Suppressor macrophage treated with lipopolysaccharide for 4 hours (primary cell): ENCODE measurements at places on chromosomes 6 and 20.

DNA sequence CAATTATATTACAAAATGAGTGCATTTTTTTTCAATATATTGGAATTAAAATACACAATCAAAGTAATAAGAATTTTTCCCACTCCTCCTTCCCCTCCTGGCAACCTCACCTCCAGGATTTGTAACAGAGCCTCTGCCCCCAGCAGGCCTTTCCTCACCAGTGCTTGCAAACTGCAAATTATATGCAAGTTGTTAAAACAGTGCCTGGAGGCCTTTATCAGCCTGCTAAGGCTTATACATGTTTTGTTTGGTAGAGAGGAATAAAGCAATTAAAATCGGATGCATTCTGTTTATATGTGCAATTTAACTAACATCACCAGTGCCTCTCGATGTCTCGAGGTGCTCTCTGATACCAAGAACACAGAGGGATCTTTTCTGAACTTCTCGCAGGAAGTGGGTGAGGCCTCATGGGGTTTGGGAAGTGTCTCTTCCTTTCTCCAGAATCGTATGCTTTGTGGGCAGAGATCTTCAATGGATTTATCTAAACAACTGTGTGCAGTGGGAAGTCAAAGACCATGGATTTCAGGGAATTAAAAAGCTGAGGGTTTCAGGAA, 186.8 kb downstream of the CDH26 start:
- no peak for DNase-seq

DNA sequence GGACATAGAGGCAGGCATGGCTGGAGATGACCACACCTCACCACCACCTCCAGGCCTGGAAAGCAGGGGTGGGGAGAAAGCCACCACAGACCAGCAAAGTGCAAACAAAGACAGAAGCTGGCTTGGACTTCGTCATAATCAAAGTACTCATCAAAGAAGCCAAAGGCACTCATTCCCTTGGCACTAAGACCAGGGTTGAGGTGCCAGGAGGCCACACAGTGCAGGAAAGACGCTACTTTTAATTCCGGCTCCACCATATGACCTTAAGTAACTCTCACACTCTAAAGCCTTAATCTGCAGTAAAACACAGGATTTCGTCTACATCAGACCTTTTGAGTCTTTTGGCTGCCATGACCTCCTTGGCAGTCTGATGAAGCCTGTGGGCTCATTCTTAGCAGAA, 123.1 kb downstream of the HIVEP2 start:
- DNase-seq = no peak

DNA sequence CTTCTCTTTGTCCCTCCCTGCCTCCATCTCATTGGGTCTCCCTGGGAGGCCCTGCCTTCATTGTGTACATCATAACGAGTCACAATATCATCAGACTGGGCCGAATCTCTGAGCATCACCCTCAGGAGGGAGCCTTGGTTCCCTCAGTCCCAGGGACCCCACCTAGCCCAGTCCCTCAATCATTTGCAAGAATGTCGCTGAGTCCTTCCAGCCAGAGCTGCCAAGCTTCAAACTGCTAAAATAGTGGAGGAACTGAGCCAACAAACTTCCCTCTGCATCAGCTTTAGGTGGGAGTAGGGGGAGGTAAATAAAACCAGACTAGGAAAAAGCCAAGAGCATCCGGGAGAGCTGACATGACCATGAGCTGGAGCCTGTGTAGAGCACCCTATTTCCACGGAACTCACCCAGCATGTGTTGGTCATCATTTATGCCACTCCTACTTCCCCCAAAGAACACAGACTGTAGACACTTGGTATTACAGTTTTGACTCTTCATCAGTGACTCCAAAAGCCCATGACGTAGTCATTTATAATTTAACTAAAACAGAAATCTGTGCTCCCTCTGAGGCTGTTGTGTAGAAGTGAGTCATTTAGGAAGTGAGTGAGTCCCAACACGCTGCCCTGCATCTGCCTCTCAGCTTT, 28.8 kb upstream of the IL17A start:
- peak; percentile 6 for DNase-seq

DNA sequence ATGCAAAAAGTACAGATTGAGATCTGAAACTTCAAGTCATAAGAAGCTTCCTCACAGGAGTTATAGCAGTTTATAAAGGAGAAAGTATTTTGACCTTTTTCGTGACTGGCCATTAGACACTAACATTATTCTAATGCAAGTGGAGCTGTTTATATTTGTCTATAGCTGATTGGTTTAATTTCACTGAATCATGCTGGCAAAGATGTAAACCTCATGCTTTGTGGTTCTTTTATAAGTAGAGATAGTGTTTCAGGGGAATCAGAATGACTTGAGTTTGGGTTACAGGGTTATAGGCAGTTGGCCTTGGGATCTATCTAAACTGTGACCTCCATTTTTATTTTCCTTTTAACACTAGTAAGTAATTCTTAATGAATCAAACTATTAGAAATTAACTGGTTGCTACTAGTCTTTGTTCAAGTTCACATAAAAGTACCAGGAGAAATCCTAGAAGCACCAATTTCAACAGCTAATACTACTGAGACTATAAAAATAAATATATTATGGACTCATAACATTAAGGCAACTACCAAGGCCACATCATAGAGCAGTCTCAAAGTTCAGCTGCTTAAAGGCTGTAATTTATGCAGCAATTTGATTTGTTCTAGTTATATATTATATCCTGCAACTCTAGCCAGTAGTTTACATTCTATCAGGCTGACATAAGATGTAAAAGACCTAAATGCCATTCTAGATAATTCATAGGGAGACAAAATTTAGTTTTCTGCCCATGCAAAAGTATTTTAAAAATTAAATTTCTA, 94.0 kb downstream of the RNGTT start:
- no peak for DNase-seq

GRCh38 chr20:14865169-14865568, 527.8 kb upstream of the FLRT3 start:
- DNase-seq = no peak

- DNase-seq = no peak
Observed at GRCh38 chr6:100435299-100435698, 29.4 kb downstream of the SIM1 start.

- DNase-seq = no peak
Observed at GRCh38 chr6:85679445-85680123, 36.9 kb upstream of the SYNCRIP start.

- DNase-seq = no peak
Observed at GRCh38 chr6:128914051-128914450, 31.1 kb downstream of the LAMA2 start.

- peak; percentile 27 for DNase-seq
Observed at GRCh38 chr20:5918856-5919625, 31.3 kb downstream of the TRMT6 start.

- no peak for DNase-seq
Observed at GRCh38 chr6:108752733-108753590, 95.3 kb upstream of the ARMC2 start.

DNA sequence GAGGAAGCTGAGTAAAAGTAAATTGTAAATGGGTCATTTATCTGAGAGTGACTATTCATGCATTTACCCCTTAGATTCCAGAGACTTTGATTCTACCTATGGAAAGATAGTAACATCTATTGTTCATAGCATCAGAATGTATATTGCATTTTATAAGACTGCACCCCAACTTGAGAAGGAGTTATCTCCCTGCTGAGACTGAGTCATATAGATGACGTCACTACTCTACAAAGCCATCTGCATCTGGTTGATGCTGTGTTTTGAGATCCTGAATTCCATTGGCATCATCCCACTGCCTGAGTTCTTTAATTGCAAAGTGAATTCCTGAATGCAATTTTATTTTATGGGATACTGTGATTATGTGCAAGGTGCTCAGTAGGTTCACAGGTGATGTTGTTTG, 444.0 kb upstream of the SLC35B3 start:
- peak; percentile 4 for DNase-seq

GRCh38 chr20:47466213-47466612, 35.5 kb upstream of the NCOA3 start:
- no peak for DNase-seq

- no peak for DNase-seq
Observed at GRCh38 chr6:28209753-28210535, 15.1 kb upstream of the ZSCAN9 start.

DNA sequence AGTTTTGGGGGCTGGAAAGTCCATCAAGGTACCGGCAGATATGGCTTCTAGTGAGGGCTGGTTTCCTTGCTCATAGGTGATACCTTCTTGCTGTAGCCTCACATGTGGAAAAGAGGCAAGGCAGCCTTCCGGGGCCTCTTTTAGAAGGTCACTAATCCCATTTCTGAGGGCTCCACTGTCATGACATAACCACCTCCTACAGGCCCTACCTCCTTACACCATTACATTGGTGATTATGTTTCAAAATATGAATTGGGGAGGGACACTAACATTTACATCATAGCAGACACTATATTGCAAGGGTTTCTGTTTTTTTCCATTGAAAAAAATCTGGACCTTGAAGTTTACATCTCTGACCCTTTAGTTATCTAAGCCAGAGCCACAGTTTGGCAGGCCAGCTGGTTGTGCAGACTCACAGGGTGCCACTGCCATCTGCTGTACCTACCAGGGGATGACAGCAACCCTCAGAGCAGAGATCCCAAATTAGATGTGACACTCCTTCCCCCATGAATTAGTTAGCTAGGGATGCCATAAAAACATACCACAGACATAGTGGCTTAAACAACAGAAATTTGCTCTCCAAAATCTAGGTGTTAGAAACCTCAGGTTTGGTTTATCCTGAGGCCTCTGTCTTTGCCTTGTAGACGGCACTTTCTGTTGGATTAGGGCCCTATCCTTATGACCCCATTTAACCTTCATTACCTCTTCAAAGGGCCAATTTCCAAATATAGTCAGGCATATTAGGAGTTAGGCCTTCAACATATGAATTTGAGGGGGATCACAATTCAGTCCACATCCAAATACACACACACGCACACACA, 166.4 kb upstream of the RNF217 start:
- DNase-seq = peak; percentile 13

DNA sequence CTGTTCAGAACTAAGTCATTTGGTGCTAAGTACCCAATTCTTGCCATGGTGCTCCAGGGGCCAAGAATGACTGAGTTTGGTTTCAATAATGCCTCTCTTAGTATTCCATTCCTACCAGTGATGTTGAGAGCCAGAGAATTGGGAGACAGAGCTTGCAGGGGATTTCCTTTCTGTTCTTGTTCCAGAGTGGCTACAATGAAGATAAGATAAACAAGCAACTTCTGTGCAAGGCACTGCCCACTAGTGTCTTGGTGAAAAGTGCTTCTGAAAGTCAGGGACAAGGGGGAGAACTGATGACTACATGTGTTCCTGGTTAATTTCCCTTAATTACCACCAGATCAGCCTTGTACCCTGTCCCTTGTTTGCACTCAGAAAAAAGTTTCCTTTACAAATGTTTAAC, 421.6 kb downstream of the BCKDHB start:
- no peak for DNase-seq

- DNase-seq = no peak
Observed at GRCh38 chr20:21232546-21233280, 70.4 kb upstream of the XRN2 start.

DNA sequence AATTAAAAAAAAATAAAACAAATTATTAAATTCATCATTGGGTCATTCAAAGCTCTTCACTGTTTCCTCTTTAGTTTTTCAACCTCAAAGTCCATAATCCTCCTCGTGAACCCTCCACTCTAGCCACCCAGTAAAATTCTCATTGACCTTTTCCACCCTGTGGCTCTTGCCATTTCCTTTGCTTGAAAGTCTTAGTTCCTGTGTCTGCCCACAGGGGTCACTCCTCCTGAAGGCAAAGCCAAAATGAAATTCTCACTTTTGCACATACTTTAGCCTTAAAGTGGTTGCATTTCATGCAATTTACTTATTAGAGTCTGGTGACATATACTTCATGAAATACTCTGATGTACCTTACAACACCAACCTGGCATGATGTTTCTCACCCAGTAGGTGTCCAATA, 263.7 kb downstream of the BMP2 start:
- no peak for DNase-seq

DNA sequence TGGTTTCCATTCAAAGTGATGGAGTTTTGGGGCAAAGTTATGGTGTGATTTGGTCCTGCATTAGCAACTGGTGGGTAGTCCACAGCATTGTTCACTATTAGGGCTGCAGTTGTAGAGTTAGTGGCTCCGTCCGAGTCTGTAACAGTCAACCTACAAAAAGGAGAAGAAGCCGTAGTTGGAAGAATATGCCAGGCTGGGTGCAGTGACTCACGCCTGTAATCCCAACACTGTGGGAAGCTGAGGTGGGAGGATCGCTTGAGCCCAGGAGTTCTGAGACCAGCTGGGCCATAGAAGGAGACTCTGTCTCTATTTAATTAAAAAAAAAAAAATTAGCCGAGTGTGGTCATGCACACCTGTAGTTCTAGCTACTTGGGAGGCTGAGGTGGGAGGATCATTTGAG, 69.5 kb downstream of the KIAA0319 start:
- DNase-seq = peak; percentile 21

DNA sequence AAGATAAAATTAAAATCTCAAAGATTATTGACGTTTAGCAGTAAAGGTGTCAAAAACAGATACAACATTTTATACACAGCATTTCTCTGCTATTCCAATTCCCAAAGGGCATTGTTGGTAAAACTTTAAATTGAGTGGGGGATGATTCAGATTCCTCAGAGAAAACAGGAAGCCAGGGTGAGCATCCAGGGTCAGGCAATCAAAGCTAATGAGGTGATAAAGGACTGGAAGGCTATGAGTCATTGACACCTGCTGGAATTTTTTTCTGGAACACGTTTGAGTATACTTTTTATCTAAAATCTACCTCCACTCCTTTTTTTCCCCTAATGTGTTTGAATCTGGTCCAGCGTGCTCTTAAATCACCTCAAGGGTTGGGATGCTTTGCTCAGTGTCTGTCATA, 52.2 kb downstream of the FKBP1C start:
- no peak for DNase-seq

- no peak for DNase-seq
Observed at GRCh38 chr6:10177704-10178103, 237.2 kb downstream of the TFAP2A start.

GRCh38 chr6:119210596-119210995, 132.1 kb upstream of the FAM184A start:
- no peak for DNase-seq

DNA sequence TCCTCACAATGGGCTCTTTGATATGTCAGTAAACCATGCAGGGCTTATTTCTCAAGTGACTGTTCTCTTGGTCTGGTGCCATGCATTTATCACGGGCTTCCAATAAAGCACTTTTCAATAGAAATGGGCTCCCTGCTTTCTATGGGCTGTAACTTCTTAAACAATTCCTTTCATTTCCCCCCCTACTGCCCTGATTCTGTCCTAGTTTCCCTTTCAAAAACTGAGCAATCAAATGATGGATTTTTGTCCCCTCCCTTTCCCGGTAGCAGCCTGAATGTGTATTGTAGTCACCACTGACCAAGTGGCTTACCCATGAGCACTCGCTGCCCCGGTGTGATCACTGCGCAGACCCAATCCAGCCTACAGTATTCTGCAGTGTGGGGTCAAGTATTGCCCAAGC, 13.9 kb downstream of the RPS10 start:
- DNase-seq = no peak

- peak; percentile 17 for DNase-seq
Observed at GRCh38 chr6:143525356-143525755, 13.8 kb upstream of the FUCA2 start.

DNA sequence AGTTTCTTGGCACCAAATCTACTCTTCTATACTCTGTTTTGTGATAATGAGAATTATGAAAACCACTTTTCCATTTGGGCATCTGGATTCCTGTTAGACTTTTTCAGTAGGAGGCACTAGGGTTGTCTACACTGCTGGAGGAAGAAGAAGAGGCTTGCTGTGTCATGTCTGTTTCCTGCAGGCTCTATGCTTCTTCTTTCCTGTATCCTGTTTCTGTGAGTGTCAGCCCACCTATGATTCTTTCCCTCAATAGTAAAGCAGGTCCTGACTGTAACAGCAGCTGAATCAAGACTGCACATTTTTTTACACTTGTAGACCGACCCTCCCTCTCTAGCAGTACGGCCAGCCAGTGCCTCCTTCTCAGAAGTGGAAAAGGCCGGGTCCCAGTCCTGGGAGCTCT, 603.9 kb downstream of the HDGFL1 start:
- no peak for DNase-seq
